Activated T-cell treated with anti-CD3 and anti-CD28 coated beads, Interleukin-2, amount 50 U/mL, for 4 hours (primary cell): ENCODE measurements at places on chromosomes 12 and 14. TPM values are rescaled to one million over a fixed set of nuclear protein-coding genes. Genes with fewer than 3 reads are reported as not detected.

DNA sequence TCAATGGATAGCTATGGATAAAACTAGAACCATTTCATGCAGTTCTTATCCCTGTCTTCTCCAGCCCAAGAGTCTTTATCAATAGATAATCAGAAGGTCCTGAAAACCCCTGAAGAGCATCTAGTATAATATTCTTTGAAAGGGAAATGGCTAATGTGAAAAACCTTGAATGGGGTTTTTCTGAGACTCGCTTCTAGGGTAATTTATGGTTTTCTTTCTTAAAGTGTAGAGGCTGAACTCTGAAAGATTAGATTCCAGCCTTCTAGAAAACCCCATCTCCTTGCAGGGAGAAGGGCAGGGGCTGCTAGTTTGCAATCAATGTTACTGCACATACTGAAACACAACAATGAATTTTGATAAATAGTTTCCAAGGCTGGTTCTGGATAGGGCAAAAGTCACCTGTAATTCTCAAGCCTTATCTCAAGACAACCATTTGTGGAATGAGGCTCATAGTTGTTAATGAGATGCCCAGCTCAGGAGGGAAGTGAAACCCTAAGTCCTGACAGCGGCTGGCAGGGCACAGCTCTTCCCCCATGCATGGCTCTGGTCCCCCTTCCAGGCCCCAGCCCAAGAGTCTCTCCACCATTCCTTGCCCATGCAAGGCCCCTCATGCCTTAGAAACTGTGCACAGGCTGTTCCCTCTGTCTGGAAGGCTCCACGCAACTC is 33.7 kb upstream of the PYGL start:
- no peak for DNase-seq

- DNase-seq: no peak
Observed at GRCh38 chr14:80695869-80696268, 245.7 kb downstream of the CEP128 start.

GRCh38 chr12:20472102-20472782 is 103.9 kb downstream of the PDE3A start:
- DNase-seq: no peak

DNA sequence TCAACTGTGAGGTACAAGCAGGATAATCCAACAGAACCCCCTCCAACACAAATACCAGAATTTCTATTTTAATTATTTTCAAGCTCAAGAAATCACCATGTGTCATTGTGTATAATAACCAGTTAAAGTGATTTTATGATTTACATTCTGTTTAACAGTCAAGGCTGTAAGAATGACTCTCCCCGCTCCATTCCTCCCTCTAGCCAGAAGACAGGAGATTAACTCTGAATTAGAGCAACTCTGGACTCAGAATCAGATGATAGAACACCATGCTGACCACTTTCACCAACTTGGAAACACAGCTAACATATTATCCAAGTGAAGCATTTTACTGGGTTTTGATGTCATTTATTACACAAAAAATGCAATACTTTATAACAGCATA is 71.9 kb downstream of the ATP2B1 start:
- DNase-seq: no peak

- DNase-seq: no peak
Observed at GRCh38 chr12:53036802-53037201, 13.1 kb upstream of the TNS2 start.

- no peak for DNase-seq
Observed at GRCh38 chr12:24537083-24537860, 411.6 kb downstream of the BCAT1 start.

DNA sequence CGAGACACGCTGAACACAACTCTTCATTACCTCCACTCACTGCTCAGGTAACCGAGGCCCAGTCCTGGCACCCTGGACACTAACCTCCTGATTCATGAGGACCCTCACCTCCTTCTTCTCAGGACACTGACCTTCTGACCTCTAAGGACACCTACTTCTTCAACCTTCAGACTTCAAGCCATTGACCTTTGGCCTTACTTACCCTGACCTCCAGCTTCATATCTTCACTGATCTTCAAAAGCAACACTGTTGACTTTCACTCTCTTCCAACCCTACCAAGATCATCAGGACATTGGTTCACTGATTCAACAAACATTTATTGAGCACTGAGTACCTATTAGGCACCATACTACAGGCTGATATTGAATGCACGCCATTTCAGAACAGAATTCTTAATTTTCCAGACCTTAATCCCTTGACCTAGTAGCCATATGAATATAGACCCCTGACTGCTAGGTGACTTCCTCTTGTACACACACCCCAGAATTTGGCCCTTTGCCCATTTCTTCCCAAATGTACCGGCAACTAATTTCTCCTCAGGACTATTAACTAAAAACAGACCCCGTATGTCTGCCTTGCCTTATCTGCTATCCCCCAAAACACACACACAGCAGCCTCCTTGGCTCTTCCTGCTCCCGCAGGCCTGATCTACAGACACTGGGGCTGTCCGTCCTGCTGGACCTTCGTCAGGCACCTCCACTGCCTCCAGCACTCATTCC is 5.8 kb downstream of the ARHGEF40 start:
- no peak for DNase-seq

DNA sequence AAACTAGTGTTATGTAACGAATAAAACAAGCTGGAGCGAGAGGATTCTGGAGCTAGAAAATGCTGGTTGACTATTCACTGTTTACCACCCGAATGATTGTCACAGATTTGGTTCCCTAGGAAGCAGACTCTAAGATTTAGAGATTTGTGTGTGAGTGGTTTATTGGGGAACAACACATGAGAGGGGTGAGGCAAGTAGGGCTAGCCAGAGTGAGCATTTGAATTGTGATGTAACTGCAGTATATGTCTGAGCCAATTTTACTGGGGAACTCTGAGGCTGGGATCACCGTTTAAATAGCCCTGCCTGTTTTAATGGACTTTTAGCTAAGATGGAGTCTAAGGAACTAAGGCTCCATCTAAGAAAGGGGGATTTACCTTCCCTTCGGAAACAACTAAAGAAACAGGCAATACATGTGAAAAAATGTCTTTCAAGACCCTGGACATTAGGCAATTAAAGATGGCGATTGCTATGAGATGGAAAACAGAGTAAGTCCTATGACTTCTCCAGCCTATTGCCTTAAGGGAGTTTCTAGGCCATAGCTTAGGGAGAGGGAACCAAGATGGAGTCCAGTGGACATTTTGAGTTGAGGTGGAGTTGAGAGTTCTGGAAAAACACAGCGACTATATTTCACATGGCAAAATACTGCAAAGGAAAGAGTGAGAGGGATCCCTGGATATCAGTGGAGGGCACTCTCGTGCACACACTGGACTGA is 6.3 kb downstream of the MGP start:
- no peak for DNase-seq

- no peak for DNase-seq
Observed at GRCh38 chr12:106144847-106145246, 6.1 kb upstream of the NUAK1 start.

- DNase-seq: no peak
Observed at GRCh38 chr12:109291117-109291516, 18.0 kb downstream of the FOXN4 start.

GRCh38 chr14:24427537-24428508 is 1.6 kb downstream of the CBLN3 start:
- DNase-seq: no peak

DNA sequence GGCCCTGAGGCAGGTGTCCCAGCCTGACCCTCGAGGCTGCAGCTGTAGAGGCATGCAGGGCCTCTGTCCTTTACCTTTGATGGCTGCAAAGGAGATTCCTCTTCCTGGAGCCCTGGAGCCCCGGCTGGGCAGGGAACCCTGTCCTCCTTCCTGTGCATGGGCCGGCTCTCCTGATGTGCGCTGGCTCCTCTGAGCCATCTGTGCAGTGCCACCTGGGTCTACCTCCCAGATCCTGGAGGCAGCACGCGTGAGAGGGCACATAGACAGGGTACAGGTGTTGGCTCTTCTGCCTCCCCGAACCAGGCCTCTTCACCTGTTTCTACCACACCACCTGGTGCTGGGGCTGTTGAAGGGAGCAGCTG is 115.1 kb downstream of the BEGAIN start:
- no peak for DNase-seq

DNA sequence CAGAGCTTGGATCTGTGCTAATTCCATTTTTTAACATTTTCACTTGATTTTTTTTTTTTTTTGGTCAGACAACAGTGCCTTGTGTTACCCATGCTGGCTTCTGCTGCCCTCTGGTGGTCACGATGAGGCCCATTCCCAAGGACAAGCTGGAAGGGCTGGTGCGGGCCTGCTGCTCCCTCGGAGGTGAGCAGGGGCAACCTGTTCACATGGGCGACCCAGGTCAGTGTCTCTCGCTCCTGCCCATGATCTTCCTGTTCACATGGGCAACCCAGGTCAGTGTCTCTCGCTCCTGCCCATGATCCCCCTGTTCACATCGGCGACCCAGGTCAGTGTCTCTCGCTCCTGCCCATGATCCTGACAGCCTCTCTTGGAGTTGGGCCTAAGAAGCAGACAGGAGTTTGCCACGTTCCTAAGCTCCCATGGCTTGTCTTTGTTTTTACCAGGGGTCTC is 59.4 kb downstream of the DGLUCY start:
- DNase-seq: peak; percentile 79

- no peak for DNase-seq
Observed at GRCh38 chr12:65882486-65882885, 58.2 kb downstream of the HMGA2 start.

DNA sequence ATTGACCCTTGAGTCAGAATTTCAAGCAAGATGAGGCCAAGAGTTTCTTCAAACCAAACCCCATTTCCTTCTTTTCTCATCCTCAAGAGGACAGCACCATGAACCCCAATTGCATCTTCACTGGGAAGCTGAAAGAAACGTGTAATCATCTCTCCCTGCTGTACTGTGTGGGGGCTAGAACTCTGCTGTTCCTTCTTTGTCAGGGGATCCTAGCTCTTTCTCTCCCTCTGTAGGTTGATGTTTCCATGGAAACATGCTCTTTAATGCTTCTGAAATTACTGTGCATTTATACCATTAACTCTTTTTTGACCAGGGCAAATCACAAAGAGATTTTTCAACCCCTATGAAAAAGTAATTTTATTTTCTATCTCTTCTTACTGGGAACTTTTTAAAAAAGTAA is 295.1 kb downstream of the GRIN2B start:
- no peak for DNase-seq

DNA sequence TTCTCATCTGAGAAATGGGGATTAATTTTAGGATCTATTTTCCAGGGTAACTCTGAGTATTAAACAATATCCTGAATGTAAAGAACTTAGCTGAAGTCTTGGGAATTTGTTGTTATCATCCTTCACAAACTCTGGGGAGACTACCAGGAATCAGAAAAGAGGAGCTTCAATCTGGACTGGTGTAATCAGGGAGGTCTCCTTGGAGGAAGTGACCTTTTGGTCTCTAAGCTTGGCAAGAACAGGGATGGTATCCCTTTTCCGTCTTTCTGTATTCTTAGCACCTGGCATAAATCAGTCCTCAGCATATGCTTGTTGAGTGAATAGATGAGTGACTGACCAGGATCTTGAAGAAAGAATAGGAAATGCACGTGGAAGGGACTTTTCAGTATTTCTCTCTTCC is 9.3 kb upstream of the RPH3A start:
- no peak for DNase-seq

DNA sequence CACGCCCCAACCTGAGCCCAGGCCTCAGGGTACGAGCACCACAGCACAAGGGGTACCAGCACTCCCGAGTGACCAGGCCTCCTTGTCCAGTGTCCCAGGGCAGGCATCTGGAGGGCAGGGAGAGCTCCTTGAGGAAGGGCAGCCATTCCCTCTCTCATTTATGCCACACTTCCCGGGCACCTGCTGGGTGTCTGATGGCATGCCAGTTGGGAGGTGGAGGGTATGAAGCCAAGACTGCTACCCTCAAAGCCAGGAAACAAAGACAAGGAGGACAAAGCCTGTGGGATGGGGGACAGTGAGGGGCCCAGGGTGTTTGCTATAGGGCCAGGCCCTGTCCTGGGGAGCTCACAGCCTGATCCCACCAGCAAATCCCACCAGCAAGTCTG is 45.6 kb downstream of the CCDC88C start:
- no peak for DNase-seq

DNA sequence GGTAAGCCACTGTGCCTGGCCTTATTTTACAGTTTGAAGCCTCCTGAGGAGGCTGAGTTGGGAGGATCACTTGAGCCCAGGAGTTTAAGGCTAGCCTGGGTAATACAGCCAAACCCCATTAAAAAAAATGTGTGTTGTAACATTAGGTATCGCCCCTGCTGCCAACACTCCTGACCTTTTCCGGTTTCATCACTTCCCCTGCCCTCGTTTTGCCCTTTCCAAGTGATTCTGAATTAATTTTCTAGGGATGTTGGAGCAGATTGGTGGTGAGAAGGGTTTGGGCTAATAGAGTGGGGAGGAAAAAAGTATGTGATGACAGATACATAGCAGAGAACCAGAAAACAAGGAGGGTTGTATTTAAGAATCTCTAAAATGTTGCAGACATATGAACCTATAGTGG is 25.6 kb upstream of the C12orf71 start:
- DNase-seq: no peak

DNA sequence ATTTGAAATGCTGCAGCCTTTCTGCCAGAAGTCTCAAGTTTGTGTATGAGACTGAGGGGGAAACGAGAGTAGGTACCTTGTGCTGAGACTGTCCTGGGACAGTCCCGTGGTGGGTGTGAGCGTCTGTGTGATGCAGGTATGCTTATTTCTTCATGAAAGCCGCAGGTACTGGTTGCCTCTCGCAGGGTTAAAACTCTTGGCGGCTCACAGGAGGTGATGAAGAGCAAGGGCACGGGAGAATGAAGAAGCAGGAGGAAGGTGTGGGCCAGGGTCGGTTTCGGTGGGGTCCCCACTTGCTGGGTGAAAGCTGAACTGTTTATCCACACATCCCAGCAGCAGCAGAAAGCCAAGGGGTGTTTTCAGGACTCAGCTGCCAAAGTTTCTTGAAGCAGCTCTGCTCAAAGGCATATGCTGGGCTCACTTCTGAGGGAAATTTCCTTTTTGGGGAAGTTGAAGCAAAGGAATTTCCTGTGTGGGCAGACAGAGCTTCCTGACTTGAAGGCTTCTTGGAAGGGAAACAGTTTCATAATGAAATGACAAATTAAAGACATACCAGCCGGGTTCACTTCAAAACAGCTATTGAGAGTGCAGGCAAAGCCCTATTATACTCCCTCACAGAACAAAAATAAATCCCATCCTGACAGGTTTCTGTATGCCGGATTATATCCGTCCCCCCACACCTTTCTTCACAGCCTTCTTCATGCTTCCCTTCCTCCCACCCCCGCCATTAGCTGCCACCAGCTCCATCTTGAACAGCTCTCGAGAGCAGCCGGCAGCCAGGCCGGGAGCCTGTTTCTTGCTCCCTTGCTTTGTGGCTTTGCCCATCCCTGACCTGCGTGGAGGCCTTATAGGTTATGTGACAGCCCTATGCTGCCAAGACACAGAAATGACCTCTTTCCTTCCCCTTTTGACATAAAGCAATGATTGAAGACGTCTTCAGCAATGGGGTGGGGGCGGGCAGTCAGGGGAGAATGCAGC is 116.6 kb downstream of the ETV6 start:
- DNase-seq: peak; percentile 47

DNA sequence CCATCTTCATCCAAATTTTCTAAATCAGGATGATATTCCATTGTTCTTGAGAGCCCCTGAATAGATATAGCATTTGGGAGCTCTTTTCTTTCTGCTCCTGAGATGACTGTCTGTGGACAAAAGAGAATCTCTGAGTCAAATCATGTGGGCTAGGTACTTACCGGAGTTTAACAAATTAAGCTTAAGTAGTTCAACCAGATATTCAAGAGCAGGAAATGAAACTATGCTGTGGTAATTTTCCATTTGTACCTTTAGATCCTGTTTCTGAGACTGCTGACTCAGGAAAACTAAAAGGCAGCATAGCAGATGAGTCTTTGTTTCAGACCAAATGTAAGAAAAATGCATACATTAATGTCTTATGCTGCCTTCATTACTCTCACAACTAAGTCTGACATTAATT is at the start of gene CLEC7A:
Gene CLEC7A, minus strand, starts transcription at position 158 of the 400 bp plus-strand sequence. Its CDS starts 117 bp downstream, at position 41.
- no peak for DNase-seq

The P2RX2 gene
- not detected for total RNA-seq
